HT-29 (cell line): ENCODE measurements at places on chromosomes 2 and 18.

DNA sequence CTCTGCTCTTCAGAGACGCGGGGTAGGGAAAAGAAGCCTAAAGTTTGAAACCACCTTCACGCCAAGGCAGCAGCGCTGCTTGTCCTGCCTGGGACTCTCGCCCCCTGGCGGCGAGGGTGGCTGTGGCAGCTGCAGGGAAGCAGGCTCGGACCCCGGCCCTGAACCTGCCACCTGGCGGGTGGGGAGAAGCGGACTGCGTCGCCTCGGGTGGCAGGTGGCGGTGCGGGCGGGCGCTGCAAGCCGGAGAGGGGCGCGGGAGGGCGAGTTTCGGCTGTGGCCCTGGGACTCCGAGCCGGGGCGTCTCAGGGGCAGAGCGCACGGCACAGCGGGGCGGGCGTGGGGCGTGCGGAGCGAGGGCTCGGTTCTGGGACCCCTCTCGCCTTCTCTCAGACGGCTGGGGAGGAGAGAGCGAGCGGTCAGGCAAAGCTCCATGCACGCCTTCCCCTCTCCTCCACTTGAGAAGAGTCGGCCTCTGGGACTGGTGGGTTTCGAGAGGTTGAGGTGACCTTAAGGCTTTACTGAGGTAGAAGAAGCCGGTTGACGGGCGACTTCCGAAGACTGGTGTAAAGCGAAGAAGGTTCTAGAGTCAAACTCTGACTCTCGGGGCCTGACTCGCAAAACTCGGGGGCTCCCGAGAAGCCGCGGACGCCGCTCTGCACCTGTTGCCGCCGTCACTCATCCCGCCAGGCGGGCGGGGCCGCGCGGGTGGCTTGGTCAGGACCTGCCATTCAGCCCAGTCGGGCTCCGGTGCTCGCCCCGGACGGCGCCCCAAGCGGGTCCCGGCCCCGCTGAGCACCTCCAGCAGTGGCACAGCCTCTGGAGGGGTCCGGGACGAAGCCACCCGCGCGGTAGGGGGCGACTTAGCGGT is 1.1 kb upstream of the BOLL start:
- no peak for DNase-seq

- DNase-seq, result no peak
Measured at GRCh38 chr2:11925295-11926066, 179.0 kb downstream of the LPIN1 start.

DNA sequence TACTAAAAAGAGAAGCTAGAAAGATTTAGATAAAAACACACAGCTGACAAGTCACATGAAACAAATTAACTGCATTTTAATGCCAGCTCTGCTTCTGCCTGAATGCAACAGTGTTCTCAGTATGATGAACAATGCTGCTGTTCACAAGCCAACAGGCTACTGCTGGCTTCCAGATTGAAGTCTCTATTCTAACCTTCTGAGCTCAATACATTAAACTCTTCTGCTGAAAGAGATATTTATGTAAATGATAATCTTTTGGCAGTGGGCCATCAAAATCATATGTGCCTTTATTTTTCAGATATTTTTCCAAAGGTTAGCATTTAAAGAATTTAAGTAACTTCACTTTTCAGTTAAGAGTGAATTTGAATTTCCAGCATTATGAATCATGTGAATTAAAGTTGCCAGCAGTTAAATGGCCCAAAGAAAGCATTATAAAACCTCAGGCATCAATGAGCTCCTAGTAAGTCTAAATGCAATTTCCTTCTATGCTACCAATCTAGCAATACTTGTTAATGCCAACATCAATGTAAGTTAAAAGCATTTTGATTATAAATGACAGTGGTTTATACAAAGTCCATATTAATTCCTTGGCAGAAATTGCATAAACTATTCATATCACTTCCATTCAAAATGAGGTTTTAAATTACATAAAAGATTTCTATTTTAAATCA is 72.4 kb downstream of the ID2 start:
- DNase-seq, result no peak

GRCh38 chr18:33665187-33665586 is 87.2 kb downstream of the ASXL3 start:
- DNase-seq, result no peak

- DNase-seq, result no peak
Measured at GRCh38 chr2:132430895-132431294, 14.3 kb downstream of the GPR39 start.
